ENCODE measurements at places on chromosomes 6 and 20.

GRCh38 chr20:33663161-33664084 lies 1.3 kb downstream of the C20orf144 start:
- no peak for DNase-seq

DNA sequence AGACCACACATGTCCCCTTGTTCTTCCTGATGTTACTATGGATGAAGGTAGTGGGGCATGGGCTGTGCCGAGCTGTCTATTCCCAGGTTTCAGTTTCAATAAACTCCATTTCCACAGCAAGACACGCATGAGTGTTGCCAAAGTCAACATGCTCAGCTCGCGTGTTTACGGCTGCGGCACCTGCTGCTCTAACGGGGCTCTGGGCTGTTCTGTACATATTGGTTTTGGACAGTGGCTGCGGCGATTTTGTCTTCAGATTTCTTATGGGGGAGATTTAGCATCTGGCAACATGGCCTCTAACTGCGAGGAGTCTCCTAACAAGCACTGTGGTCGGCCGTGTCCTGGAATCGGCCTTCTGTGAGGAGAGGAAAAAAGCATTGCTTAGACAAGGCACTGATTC lies 58.6 kb downstream of the TMEM242 start:
- DNase-seq = no peak

- DNase-seq = no peak
Observed at GRCh38 chr20:33624399-33624798, 37.7 kb upstream of the C20orf144 start.

GRCh38 chr6:6556738-6557503 lies 31.6 kb upstream of the LY86 start:
- DNase-seq = no peak

- DNase-seq = no peak
Observed at GRCh38 chr6:168157272-168158212, 78.5 kb upstream of the FRMD1 start.

GRCh38 chr6:81838031-81838430 lies 85.5 kb upstream of the TENT5A start:
- no peak for DNase-seq

GRCh38 chr6:99349171-99350141 lies at the start of gene FAXC:
TSS of gene FAXC (minus strand) at chr6:99349674. CDS start at chr6:99349372, 302 bp downstream.
- no peak for DNase-seq

GRCh38 chr20:47660983-47661700 lies 124.1 kb downstream of the SULF2 start:
- no peak for DNase-seq

GRCh38 chr6:131642987-131643611 lies 6.0 kb downstream of the ENPP3 start:
- DNase-seq = no peak

DNA sequence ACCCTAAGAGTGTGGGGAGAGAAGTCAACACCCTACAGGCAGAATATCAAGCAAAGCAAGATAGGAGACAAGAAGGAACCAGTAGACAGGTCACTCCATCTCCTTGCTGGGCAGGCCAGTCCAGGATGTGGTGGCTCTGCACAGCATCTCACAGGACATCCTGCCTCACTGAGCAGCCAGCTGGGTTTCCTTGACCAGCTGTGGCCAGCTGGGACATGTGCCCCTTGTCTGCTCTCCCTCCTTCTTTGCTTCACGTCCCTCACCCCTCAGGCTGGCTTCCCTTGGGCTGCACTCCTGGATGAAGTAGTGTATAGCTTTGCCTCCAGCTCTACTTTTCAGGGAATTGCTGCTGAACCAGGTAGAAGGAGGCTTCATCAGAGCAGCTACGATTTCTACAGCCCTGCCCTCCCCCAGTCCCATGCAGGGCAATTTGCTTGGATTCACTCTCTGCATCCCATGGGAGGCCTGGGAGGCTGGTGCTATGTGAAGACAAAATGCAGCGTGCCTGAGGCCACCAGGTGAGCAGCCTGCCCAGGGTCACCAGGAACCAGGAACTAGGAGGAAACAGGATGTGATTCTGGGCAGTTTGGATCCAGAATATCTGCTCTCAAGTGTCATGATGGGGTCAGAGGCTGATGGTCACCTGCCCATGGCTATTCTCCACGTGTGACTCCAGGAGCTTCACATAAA lies 110.0 kb upstream of the PMEPA1 start:
- no peak for DNase-seq

DNA sequence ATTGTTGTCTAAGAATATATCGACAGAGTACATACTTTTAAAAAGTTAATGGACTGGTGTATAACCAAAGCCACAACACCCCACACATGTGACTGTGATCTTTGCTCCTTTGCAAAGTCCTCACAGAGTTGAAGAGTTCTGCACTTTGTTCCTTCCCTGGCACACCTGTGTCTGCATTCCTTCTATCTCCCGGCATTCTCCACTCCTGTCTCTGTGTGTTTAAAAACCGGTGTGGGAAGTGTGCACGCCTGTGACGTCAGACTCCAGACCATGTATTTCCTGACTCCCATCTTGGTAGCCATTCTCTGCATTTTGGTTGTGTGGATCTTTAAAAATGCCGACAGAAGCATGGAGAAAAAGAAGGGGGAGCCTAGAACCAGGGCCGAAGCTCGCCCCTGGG lies at the start of gene IYD:
Gene IYD, plus strand, starts transcription at position 251 of the 400 bp plus-strand sequence. Its CDS starts 20 bp downstream, at position 271.
- DNase-seq = no peak

GRCh38 chr6:169534039-169534421 lies 167.8 kb downstream of the WDR27 start:
- no peak for DNase-seq

- no peak for DNase-seq
Observed at GRCh38 chr6:14706378-14706929, 539.4 kb upstream of the JARID2 start.

GRCh38 chr6:38566295-38567030 lies 73.3 kb downstream of the BTBD9 start:
- no peak for DNase-seq

GRCh38 chr6:113647143-113647889 lies 209.8 kb upstream of the MARCKS start:
- no peak for DNase-seq

DNA sequence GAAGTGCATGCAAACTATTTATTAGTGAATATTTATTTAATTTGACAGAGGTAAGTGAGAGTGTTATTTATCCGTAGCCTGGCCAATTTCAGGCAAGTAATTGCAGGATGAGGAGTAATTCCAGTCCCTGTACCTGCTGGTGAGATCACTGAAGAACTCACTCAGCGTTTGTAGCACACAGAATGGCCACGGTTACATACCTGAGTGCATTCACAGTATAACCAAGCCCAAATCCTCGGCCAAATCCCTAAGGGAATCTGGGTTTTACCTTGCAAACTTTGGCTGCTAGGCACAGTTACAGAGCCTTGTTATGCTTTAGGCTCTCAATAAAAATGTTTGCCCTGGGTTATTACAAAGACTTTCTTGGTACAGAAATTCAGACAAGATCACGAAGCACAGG lies 93.3 kb downstream of the KCNQ5 start:
- DNase-seq = no peak

GRCh38 chr6:16282370-16282769 lies 44.0 kb downstream of the GMPR start:
- DNase-seq = no peak

DNA sequence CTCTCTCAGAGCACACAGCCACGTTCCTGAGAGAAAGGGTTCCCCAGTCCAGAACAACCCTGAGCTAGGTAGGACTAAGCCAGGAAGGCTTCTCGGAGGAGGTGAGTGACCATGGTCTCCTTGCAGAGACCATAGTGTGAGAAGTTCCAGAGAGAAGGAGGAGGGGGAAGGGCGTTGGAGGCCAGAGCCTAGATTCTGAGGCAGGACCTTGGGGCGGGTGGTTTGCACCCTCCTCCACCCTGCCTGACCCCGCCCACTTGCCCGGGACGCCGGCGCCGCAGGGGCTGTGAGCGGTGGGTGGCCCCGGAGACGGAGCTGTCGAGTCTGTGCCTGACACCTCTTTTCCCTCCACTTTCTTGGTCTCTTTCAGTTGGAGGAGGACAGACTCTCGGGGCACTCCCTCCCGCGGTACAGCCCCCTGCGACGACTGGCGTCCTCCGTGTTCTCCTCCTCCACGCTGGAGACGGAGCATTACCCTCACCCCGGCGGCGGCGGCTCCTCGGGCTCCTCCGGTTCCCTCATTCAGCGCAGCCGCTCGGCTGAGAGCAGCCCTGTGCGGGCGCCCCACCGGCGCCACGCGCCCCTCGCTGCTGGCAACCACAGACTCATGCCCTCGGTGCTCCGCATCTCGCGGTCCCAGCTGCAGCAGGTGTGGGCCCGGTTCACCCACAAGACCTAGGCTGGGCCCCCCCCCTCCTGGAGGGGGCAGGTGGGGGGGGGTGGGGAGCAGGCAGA lies 26.2 kb downstream of the TTBK1 start:
- no peak for DNase-seq

GRCh38 chr20:31680286-31681127 lies 42.2 kb downstream of the BCL2L1 start:
- no peak for DNase-seq

DNA sequence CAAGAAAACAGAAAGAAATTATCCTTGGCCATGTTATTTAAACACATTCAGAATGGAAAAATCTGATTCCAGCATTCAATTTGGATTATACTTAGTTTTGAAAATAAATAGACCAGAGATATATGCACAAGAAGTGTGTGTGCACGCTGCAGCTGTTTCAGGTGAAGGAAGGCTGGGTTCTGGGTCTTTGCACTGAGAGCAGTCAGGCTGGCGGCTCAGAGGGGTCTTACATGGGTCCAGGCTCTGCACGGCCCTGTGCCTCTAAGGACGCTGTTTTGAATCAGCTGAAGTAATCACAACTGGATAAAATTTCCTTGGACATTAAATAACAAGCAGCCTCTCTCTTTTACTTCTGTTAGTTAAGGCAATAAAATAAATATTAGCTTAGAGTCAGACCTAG lies 31.8 kb downstream of the GCLC start:
- no peak for DNase-seq

All from left renal cortex interstitium (tissue), 4 donors.